ENCODE measurements at places on chromosomes 7 and 10.

GRCh38 chr7:111796671-111797070 lies 234.4 kb upstream of the IMMP2L start:
- H3K4me1 ChIP-seq: no peaks in the 10 kb centered on the region
- no peaks in the 10 kb centered on the region for H3K27me3 ChIP-seq
- no peak overlapping the region for H3K4me3 ChIP-seq
- H3K27ac ChIP-seq: no peak overlapping the region
- no peaks in the 10 kb centered on the region for H3K36me3 ChIP-seq

GRCh38 chr10:19791032-19791431 lies 25.2 kb upstream of the PLXDC2 start:
- no peak for DNase-seq
- no peaks in the 10 kb centered on the region for H3K36me3 ChIP-seq
- H3K4me3 ChIP-seq: no peak overlapping the region
- H3K27me3 ChIP-seq: no peaks in the 10 kb centered on the region
- H3K27ac ChIP-seq: no peak overlapping the region

DNA sequence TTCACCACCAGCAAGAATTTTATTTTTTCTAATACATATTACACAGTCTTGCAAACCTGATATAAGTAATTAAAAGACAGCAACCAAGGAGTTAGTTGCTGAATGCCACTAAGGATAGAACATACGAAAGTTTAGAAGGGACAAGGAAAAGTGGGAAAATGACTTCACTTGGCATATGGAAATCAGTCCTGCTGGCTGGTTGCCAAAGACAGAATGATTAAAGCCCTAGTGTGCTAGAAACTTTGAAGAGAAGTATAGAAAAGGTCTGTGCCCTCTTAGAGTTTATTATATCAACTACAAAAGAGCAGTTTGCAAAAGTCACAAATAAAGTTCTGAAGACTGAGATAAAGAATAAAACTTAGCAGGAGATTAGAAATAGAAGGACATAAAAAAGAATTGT lies 5.8 kb upstream of the YAE1 start:
- H3K36me3 ChIP-seq: no peaks in the 10 kb centered on the region
- peaks cover 24% of the 10 kb centered on the region for H3K27me3 ChIP-seq
- no peak for DNase-seq

- no peak overlapping the region for H3K27ac ChIP-seq
- no peaks in the 10 kb centered on the region for H3K27me3 ChIP-seq
- H3K36me3 ChIP-seq: peaks cover under 1% of the 10 kb centered on the region
- no peak overlapping the region for H3K4me3 ChIP-seq
- H3K4me1 ChIP-seq: no peaks in the 10 kb centered on the region
- no peak for DNase-seq
These were observed 83.0 kb downstream of the EEPD1 start for GRCh38 chr7:36236073-36236472.

- H3K36me3 ChIP-seq: peaks cover 24% of the 10 kb centered on the region
- no peak for DNase-seq
- peaks cover 90% of the 10 kb centered on the region for H3K4me1 ChIP-seq
- H3K27ac ChIP-seq: peak overlapping the region; percentile 91
These were observed 36.9 kb upstream of the SH2D4B start for GRCh38 chr10:80500572-80501380.

Data from effector memory CD8-positive, alpha-beta T cell (primary cell).